ENCODE measurements at places on chromosomes 5 and 9.

- no peak for DNase-seq
These were observed 114.6 kb downstream of the MTX3 start for GRCh38 chr5:79876456-79876855.

- DNase-seq: no peak
These were observed 33.2 kb downstream of the SPOCK1 start for GRCh38 chr5:137465930-137466329.

DNA sequence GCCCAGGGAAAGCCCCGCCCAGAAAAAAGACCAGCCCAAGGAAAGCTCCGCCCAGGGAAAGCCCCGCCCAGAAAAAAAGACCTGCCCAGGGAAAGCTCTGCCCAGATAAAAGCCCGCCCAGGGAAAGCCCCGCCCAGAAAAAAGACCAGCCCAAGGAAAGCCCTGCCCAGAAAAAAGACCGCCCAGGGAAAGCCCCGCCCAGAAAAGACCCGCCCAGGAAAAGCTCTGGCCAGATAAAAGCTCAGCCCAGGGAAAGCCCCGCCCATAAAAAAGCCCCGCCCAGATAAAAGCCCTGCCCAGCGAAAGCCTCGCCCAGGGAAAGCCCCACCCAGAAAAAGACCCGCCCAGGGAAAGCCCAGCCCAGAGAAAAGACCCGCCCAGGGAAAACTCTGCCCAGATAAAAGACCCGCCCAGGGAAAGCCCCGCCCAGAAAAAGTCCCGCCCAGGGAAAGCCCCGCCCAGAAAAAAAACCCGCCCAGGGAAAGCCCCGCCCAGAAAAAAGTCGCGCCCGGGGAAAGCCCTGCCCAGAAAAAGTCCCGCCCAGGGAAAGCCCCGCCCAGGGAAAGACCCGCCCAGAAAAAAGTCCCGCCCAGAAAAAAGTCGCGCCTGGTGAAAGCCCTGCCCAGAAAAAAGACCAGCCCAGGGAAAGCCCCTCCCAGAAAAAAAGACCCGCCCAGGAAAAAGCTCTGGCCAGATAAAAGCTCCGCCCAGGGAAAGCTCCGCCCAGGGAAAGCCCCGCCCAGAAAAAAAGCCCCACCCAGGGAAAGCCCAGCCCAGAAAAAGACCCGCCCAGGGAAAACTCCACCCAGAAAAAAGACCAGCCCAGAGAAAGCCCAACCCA is 11.9 kb downstream of the GRIN1 start:
- no peak for DNase-seq

- no peak for DNase-seq
These were observed 139.2 kb upstream of the ATP10B start for GRCh38 chr5:160991205-160991604.

GRCh38 chr9:33202018-33202417 is 34.9 kb upstream of the B4GALT1 start:
- DNase-seq: no peak

DNA sequence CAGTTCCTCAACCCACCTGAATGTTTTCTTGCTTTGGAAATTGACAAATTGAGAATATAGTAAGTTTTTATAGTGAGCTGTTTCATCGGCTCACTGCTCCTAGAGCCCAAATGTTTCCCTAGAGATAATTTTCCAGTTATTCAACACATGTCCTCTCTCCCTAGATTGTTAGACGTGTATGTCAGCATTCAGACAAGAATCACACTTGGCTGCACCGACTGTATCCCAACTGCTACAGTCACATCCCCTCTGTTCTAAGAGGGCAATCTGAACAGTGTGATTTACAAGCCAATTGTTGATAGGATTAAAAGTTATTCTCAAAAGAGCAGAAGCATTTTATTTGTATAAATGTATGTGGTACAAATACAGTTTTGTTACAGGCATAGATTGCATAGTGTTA is 93.9 kb downstream of the MAMDC2 start:
- DNase-seq: no peak

GRCh38 chr9:29332789-29333188 is 1759.5 kb upstream of the C9orf72 start:
- no peak for DNase-seq

DNA sequence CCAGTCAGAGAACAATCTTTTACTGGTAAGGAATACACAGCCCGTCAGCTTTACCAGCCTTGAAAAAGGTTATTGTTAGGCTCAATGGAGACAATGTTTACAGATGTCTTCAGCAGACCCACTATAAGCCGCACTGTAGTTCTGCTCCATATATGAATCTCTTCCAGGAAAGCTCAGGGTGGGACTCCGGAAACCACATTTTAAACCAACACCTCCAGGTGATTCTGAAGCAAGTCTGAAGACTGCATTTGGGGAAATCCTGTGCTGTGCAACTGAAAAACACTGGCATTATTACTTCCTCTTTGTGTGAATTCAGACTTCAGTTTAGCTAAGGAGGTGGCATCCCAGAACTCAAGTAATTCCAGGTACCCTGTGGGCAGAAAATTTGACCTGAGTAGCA is 3.5 kb downstream of the GZMK start:
- DNase-seq: no peak

DNA sequence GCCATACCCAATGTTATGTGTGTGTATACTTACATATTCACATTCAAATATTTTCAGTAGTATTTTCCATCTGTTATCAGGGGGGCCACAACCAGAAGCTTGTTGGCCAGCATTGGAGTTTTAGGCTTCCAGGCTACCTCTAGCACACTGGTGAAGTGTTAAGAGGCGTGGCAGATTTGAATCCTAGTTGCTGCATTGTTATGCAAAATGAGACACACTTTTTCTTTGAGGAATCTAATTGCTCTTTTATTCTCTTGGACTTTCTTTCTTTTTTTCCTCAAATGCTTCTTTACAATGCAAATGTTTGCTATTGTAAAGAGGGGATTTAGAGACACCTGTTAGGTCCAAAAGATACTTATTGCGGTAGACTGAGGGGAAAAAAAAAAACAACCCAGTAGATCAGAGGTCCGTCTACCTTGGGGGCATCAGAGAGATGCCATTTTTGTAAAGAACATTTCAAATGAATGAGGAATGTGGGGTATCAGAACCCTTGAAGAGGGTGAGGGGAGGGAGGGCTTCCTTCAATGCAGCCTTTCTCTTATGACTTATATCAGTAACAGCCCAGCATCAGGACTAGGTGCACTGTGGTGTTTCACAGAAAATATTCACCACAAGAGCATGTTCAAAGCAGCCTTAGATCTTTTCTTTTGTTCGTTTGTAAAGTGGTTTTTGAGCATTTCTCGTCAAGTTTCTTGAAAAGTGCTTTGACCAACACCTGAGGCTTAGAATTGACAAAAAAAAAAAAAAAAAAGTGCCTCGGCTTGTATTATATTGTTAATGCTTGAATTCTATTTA is 3.8 kb downstream of the SMARCA2 start:
- no peak for DNase-seq

- DNase-seq: no peak
These were observed 9.4 kb upstream of the NDST1 start for GRCh38 chr5:150498501-150498900.

- no peak for DNase-seq
These were observed 337.5 kb upstream of the PCSK5 start for GRCh38 chr9:75552941-75553340.

DNA sequence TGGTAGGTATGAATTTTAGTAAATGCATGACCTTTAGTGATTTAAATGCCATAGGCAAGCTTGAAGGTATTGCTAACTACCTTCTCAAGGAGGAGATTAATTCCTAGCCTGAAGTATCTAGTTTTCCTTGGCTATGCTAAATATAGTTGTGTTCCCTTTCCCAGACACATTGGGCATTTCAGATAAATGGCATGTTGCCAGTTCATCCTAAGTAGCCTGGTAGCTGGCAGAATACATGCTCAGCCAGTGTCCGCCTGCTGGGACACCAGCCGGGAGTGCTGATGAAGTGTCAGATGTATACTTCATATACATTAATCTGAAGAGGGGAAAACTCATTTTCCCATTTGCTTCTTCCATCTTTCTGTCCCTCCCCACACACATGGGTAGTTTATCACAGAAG is 196.9 kb downstream of the MAST4 start:
- no peak for DNase-seq

DNA sequence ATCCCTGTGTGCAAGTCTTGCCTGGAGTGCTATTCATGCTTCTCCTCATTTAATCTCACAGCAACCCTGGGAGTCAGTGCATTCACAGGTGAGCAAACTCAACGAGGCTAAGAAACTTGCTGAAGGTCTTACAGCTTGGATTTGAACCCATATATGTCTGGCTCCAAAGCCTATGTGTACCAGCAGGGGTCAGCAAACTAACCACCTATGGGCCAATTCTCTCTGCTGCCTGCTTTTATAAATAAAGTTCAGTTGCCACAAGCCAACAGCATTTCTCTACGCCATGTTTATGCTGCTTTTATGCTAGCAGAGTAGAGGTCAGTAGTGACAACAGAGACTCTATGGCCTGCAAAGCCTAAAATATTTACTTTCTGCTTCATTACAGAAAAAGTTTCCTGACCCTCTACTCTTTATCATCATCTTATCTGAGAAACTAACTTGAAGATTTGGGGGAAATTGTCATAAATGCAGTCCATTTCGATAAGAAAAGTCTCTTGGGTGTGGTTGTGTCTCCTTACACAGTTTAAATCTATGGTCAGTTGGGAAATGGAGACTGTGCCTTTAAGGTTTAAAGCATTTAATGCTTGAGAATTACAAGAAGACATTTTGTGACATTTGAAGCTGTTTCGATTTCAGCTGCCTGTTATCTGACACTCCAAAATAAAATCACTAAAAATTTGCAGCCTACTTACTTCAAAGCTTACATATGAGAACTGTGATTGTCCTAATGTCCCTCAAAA is 137.7 kb downstream of the PRELID2 start:
- DNase-seq: peak; percentile 7

DNA sequence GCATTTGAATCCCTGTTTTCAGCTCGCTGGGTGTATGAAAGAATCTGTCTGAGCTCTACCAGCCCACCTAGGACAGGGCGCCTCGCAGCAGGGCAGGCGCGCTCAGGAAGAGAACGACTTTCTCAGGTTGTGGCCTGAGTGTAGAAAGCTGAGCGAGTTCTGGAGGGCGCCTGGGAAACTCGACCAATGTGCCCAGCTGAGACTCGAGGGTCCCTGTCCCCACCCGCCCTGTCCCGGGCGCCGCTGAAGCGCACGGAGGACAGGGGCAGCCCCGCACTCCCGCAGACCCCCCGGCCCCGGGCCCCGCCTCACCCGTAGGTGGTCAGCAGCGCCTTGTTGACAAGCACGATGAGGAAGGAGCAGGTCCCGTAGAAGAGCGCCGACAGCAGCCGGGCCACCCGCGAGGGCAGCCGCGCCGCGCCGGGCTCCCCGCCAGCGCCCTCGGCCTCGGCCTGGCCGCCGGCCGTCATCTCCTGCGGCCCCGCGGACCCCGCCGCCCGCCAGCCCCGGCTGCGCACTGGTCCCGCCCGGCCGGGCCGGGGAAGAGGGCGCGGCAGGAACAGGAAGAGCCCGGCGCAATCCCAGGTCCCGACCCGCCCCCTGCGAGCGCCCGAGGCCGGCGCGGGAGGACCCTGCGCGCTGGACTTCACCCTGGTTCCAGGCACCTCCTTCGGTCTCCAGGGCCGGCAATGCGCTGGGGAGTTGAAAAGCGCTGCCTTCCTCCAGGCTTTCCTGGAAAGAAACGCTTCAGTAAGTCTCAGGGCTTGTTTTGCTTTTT is at the start of gene SLC35D2:
TSS of gene SLC35D2 (minus strand) at position 547 of the 778 bp plus-strand sequence. CDS start at position 470, 77 bp downstream.
- DNase-seq: no peak

DNA sequence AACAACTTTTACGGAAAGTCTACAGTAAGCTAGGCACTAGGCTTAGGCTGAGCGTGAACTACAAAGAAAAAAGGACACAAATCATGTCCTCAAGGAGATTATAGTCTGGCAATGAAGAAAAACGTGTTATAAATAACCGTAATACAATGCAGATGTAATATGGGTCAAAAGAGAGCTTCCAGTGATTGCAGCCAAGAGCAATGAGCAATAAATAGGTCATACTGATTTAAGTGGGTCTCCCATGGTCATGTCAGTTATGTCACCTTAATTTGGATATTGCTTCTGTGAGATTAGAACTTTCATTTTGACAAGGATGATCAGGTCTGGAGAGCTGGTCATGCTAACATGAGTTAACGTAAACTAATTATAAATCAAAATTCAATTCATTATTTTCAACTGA is 158.6 kb upstream of the GNA14 start:
- no peak for DNase-seq

- no peak for DNase-seq
These were observed 105.2 kb downstream of the WNK2 start for GRCh38 chr9:93288891-93289883.

GRCh38 chr9:83178717-83179116 is 115.8 kb upstream of the RASEF start:
- no peak for DNase-seq

DNA sequence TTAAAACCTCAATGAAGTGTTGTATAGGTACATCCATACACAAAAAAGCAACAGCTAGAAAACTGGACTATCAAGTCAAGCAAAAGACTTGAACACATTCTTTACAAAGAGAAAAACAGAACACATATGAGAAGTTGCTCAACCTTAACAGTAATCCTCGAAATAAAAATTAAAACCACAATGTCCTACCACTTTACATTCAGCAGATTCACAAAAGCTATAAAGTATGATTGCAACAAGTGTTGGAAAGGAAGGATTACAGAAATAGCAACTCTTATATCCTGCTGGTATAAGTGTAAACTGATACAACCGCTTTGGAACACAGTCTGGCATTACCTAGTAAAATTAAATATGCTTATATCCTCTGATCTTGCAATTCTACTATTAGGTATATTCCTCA is 28.5 kb upstream of the GOLGA1 start:
- DNase-seq: no peak

- no peak for DNase-seq
These were observed 102.4 kb upstream of the APC start for GRCh38 chr5:112635276-112635675.

GRCh38 chr5:141517880-141518617 is 29.2 kb downstream of the PCDHGC5 start:
- no peak for DNase-seq

GRCh38 chr5:124544366-124545055 is 201.9 kb downstream of the ZNF608 start:
- DNase-seq: no peak

- no peak for DNase-seq
These were observed 102.4 kb downstream of the NDFIP1 start for GRCh38 chr5:142210864-142211412.

All from COR-L47 (cell line).